ENCODE measurements at places on chromosomes 6 and 20. TPM values are rescaled to one million over a fixed set of nuclear protein-coding genes. Genes with fewer than 3 reads are reported as not detected.

GRCh38 chr6:9233226-9233625, 797.9 kb upstream of the SLC35B3 start:
- DNase-seq = no peak

DNA sequence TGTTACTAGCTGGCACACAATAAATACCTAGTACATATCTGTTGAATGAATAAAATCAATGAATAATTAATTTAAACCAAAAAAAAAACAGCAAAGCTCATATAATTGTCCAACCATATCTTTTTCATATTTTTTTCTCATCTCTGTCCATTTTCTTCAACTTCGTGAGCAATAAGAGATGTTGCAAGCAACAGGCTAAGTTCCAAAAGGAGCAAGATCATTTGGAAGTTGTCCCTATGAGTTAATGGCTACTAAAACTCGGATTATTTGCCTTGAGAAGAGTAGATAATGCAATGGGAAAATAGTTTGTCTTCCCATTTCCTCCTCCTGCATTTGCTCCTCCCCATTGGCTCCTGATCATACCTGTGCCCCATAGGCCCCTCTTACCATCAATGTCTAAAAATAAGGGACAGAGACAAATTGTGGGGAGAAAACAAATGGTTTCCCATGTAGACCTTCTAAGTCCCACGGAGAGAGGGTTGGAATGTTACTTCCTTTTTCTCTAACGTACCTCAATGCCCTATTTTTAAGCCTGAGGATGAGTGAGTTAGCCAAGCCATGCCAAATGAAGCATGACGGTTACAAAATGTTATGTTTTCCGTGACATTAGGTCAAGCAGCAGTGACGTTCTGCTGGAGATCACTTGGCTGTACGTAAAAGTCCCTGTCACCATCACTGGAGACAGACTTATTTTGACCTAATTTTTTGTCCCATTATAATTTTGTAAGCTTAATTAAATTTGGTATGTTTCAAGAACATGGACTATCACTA, 217.3 kb upstream of the PREP start:
- no peak for DNase-seq

DNA sequence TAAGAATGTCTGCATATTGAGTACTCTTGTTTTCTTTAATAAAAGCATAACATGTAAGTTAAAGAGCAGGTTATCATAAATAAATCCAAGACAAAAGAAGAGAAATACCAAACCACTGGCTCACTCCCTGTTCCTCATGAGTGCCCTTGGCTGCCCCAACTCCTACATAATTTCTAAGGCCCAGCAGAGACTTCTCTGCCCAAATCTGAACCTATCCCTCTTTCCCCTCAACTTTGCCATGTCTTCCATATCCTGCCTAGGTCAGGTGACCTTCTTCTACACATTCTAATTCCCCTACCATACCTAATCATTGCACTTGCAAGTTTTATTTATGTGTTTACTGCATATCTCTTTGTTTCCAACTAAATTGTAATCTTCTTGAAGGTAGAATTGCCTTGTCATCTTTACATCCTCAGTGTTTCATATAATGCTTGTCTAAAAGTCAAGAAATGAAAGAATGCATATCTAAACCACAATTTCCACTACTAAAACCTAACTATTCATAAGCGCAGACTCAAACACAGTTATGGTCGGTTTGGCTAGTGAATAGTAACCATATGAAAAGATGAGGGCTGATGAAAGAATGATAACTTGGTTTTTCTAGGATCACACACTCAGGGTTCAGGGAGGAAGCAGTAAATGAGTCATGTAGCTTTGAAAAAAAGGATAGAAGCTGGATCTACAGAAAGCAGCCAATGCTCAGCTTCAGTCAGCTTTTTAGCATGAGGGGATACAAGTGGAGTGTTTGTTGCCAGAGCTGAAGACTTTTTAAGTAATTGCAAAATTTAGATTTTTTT, 53.3 kb upstream of the EYA4 start:
- DNase-seq = no peak

GRCh38 chr6:168361766-168362165, 42.2 kb upstream of the DACT2 start:
- no peak for DNase-seq

DNA sequence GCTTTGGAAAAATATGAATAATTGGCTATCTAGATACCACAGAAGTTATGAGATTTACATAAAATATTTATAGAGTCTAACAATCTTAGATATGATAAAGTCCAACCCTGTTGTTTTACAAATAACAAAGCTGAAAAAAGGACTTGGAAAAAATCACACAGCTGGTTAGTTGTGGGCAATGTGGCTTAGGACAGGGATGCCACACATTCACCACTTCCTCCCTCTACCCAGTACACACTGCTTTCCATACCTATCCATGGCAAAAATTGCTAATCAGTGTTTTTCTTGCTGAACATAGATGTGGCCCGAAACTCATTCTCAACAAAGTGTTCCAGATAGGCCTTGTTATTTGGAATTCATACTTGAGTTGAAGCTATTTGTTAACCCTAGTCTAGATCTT, 147.3 kb upstream of the BMP5 start:
- DNase-seq = no peak

GRCh38 chr20:57696401-57696961, 13.3 kb downstream of the PMEPA1 start:
- no peak for DNase-seq

GRCh38 chr20:63547725-63548480, at the start of gene SRMS:
TSS of gene SRMS (minus strand) at chr20:63547749. CDS start at chr20:63547463, 286 bp downstream.
- no peak for DNase-seq

GRCh38 chr6:8940356-8940755, 505.0 kb upstream of the SLC35B3 start:
- no peak for DNase-seq

DNA sequence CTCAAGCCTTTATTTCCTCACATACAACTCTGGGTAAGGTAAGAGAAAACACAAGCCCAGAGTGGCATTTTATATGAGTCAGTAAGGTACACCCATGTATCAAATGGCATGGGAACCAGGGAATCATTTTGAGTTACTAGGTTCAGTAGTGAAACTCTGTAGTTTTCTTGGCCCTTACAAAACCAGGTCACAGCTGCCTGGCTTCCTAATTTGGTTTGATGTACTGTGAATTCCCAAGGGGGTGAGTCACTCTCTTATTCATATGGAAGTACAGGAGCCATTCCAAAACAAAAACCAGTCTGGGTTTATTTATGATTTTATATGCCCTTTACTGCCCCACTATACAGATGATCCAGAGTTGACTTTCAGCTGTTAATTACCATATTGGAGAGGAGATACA, 70.7 kb downstream of the PDE7B start:
- DNase-seq = peak; percentile 8

DNA sequence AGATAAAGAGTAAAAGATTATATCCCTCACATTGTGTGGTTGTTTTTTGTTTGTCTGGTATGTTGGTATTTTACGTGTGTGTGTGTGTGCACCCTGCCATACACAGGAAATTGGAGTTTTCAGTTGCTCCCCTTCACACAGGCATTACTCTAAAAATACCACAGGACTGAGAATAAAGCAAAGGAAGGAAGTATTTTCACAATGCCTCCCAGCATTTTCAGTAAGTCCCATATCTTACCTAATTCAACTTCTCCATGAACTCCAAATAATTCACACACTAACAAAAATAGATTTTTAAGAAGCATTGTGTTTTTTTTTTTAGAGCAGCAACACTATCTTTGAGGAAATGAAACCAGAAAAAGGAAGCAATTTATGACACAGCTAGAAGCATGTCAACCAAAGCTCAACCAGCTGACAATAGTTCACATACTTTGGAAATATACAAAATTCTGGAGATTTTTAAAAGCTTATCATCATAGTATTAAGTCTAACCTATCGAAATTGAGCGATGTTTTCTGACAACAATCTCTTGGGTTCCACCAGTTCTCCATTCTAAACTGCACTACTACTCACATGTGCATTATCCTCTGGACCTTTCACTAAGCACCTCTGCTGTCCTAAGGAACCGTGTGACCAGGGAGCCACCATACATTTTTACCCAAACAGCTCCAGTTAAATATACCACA, 2.1 kb downstream of the UBE2J1 start:
- DNase-seq = no peak

DNA sequence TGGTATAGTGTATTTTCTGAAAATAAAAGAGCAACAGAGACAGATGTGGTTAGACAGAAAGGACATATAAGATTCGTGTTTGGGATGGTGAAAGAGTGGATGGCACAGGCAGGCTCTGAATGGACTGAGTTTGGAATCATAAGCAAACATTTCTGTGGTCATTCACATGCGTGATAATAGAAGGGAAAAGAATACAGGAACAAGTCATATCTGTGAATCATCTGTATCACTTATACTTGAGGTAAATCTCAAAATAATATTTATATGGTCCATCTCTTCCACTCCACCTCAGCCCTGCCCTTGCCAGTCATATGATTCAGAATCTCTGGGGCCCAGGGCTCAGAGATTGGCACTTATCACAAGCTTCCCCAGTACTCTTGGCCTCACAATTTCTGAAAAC, 535.1 kb downstream of the BCKDHB start:
- DNase-seq = no peak

Gene ADAM33
- 7.3 TPM for polyA plus RNA-seq

Gene TAP1
- polyA plus RNA-seq = 9.9 TPM

Gene C20orf141
- not detected for polyA plus RNA-seq

Gene KCNK15
- 0.09 TPM for polyA plus RNA-seq

Measured in left renal pelvis (tissue), 4 donors.